ENCODE measurements at places on chromosomes 4 and X.
A peak's percentile ranks its signal among the peaks of the same experiment; 100 is the strongest.

DNA sequence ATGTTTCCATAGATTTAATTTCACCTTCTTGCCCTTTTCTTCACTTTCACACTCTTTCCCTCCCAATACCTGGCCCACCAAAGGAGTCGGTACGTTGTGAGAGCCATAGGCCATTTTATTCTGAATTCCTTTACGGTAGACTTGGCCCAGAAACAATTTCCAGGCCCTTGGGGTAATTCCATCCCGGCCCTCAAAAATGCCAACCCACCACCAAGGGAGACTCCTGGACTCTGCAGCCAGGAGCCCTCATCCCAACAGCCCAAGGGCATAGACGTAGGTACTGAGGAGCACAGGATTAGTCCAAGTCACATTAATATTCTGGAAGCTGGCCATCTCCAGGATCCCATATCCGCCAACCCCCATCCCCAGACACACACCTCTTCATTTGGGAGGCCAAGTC, 102.9 kb downstream of the LIMCH1 start:
- no peak for DNase-seq

DNA sequence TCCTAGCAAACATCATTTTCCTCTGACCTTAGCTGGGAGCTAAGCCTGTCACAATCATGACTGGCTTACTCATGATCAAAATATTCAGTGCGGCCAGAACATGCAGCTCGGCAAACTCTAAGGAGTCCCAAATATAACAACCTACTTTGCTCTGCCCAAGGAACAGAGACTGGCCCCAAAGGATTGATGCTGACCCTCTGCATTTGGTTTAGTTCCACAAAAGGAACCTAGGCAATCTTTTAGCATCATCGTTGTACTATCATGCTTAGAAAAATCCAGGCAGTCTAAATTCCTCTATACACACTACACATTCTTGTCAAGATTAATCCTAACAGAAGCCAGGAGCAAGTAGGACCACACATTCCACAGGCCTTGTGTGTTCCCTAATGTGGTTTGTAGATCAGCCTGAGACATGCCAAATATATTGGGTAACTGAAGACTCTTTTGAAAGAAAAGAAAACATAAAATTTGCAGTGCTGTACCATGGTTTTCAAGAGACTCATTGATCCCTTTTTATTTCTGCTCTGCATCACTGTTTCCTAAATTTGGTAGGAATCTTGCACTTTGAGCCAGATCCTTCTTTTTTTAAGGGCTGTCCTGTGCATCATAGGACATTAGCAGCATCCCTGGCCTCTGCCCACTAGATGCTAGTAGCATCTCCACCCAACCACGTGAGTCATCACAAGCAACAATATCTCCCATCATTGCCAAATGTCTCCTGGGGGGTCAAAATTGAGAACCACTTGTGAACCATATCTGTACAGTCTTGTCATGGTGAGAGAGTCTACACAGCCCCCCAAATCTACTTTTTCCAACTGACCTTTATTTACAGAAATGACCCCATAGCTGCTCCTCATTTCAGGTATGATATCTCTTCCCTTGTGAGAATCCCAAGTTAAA, 17.6 kb upstream of the CC2D2A start:
- DNase-seq, result no peak

DNA sequence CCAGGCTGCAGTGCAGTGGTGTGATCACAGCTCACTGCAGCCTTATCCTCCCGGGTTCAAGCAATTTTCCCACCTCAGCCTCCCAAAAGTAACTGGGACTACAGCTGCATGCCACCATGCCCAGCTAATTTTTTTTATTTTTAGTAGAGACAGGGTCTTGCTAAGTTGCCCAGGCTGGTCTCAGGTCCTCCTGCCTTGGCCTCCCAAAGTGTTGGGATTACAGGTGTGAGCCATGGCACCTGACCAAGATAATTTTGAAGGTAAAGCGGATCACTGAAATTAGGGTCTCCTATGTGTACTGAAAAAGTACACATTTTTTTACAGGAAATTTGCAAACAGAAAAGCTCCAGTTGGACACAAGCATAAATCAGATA, 4.8 kb downstream of the SAT1 start:
- DNase-seq, result no peak

GRCh38 chrX:44244008-44244407, 99.5 kb downstream of the EFHC2 start:
- DNase-seq, result no peak

- peak; percentile 42 for DNase-seq
These were observed 25.7 kb upstream of the CSF2RA start for GRCh38 chrX:1242891-1243402.

GRCh38 chr4:107472265-107472948, 247.6 kb downstream of the PAPSS1 start:
- DNase-seq, result no peak

DNA sequence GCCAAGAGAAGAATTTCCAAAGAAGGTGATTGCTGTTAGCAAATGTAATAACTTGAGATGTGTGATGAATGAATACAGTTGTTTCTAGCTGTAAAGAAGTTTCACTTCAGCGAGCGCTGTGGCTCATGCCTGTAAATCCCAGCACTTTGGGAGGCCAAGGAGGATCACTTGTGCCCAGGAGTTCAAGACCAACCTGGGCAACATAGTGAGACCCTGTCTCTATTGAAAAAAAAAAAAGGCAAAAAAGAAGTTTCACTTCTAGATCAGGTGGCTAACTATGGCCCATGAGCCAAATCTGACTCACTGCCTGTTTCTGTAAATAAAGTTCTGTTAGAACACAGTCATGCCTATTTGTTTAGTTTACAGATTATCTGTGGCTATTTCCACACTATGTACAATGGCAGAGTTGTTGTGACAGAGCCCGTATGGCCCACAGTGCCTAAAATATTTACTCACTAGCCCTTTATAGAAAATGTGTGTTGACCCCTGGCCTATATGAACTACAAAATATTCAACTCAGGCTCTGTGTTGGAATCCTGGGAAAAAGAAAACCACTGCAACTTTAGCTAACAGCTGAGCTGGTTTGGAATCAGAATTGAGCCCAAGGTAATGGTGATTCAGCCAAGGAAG, 54.1 kb upstream of the PRPS1 start:
- DNase-seq, result no peak

DNA sequence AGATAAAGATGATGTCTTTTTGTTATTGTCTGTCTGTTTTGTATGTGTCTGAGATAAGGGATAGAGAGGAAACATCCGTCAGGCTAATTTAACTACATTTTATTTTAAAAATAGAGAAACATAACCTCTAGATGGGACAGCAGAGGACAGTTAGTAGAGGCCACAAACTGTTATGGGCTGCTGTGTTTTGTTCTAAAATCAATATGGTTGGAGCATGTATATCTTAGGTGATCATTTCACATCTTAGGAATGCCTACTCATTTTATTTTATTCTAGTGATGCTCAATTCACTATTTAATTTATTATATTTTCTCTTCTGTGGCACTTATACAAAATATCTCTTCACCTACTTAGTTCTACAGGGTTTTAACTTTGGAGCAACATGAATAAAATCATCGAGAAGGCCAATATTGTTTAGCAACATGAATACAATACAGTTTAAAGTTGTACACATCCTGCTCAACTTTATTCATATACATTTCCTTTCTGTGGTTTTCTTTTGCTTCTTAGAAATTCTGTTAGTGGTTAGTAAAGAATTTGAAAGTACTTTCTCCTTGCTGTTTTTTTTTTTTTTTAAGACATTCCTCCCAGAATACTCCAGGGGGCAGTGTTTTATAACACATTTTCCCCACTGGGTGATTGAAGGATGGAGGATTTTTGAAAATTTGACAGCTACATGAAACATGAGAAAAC, 392.9 kb downstream of the UNC5C start:
- DNase-seq, result peak; percentile 36

DNA sequence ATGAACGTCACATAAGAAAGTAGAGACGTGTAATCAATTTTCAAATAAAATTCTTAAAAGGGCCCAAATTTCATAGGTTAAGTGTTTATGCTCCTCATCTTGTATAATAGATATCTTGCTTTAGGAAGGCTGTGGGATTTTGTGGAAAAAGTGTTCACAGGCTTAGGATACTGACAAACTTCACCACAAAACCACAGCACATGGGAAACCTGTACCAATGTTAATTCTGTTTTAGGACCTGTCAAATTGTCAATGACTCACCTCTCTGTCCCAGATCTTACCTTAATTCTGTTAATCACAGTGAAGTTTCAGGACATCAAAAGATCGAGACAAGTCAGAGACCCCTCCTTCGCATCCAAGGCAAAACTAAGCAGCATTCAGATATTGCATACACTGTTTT, 24.2 kb downstream of the FGFBP1 start:
- DNase-seq, result no peak

- DNase-seq, result peak; percentile 35
These were observed 1.3 kb downstream of the LCORL start for GRCh38 chr4:18020145-18020670.

DNA sequence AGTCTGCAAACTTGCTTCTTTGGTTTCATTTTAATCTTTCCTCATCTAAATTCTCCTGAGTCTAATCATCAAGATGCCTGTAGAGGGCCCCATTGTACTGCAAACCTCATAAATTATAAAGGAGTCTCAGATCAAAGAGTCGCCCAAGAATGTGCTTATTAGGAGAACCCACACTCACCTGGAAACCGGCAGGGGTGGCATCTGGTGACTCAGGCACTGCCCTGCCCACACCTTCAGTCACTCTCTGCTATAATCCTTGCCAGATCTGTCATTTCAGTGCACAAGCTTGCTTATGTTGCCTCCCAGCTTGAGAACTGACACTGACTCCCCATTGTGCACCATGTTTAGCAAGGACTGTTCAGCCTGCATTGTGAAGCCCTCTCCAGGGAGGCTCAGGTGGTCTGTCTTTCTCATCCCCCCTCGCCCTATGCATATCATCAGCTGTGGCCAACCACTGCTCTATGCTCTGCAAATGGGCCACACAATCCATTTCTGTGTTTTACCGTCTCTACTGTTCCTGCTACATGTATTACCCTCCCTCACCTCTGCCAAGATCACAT, 12.4 kb downstream of the EPGN start:
- DNase-seq, result peak; percentile 42

DNA sequence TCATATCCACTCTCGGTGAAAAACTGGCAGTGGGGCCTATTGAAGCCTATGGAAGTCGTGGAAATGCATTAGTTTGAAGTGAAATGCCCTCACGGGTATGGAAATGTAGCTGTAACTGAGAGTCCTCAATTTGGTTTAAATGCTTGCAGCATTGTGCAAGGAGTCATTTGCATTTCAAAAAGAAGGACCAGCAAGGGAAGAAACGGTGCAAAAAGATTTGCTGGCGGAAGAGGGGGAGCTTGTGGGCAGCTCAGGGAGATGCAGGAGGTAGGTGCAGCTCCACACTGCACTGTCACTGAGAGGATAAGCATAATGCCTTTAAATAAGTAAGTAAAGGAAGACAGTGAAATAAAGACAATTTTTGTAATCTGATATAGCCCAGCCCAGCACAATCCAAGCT, 400.4 kb upstream of the DIPK2B start:
- DNase-seq, result no peak
